Activated B cell treated with CpG ODN at 0.5 μM for 24 hours (primary cell): ENCODE measurements at places on chromosomes 12 and 14. TPM values are rescaled to one million over a fixed set of nuclear protein-coding genes. Genes with fewer than 3 reads are reported as not detected.

- DNase-seq = peak; percentile 63
Measured at GRCh38 chr12:26122061-26122680, 2.7 kb downstream of the BHLHE41 start.

- DNase-seq = no peak
Measured at GRCh38 chr14:64692986-64693809, 11.0 kb upstream of the PLEKHG3 start.

DNA sequence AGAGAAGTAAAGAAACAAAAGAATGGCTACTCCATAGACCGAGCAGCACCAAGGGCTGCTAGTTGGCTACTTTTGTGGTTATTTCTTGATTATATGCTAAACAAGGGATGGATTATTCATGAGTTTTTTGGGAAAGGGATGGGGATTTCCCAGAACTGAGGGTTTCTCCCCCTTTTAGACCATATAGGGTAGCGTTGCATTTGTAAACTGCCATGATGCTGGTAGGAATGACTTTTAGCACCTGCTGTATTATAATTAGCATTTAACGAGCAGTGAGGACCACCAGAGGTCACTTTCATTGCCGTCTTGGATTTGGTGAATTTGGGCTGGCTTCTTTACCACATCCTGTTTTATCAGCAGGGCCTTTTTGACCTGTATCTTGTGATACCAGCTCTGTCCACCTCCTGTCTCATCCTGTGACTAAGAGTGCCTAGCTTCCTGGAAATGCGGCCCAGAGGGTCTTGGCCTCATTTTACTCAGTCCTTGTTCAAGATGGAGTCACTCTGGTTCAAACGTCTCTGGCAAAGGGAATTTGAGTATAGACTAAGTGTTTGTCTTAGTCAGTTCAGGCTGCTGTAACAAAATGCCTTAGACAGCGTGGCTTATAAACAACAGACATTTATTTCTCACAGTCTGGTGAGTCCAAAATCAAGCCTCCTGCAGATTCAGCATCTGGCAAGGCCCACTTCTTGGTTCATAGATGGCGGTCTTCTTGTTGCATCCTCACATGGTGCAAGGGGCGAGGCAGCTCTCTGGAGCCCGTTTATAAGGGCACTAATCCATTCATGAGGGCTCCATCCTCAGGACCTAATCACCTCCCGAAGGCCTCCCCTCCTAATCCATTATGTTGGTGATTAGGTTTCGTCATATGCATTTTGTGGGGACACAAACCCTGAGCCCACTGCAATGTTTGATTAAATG, 348.3 kb upstream of the SFSWAP start:
- no peak for DNase-seq

GRCh38 chr12:48183091-48183875, at the start of gene CCDC184:
CCDC184 (plus strand) TSS chr12:48183644; CDS start chr12:48184123, 479 bp downstream.
- peak; percentile 69 for DNase-seq

DNA sequence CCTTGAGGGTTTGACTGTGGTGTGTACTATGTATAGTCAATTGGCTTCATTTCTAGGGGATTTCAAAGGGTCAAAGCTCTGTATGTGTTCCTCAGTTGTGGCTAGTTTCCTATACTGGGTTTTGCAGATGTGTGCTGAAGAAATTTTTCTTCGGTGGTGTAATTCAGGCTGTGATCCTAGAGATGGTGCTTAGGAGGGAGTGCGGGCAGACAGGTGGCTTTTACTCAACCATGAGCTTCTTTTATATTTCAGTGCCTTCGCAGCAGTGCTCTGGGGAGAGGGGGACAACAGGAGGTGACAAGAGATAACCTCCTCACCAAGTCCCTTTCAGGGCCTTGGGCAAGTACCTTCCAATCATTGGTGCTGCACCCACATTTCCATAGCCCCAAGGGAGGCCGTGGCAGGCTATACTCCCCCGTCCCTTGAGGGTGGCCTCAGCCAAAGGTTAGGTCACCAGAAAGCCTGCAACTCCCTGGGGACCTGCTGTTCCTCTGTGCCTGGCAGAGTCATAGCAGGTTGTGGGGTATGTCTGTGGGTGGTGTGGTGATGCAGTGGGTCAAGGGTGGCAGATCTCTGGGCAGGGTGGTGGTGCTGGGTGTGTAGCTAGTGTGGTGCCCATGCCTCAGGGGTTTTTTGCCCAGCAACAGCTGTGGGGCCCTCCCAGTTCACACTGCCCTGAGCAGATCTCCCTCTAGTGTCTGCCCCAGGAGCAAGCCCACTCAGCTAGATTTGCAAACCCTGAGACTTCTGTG, 37.0 kb upstream of the TMX1 start:
- DNase-seq = peak; percentile 69

DNA sequence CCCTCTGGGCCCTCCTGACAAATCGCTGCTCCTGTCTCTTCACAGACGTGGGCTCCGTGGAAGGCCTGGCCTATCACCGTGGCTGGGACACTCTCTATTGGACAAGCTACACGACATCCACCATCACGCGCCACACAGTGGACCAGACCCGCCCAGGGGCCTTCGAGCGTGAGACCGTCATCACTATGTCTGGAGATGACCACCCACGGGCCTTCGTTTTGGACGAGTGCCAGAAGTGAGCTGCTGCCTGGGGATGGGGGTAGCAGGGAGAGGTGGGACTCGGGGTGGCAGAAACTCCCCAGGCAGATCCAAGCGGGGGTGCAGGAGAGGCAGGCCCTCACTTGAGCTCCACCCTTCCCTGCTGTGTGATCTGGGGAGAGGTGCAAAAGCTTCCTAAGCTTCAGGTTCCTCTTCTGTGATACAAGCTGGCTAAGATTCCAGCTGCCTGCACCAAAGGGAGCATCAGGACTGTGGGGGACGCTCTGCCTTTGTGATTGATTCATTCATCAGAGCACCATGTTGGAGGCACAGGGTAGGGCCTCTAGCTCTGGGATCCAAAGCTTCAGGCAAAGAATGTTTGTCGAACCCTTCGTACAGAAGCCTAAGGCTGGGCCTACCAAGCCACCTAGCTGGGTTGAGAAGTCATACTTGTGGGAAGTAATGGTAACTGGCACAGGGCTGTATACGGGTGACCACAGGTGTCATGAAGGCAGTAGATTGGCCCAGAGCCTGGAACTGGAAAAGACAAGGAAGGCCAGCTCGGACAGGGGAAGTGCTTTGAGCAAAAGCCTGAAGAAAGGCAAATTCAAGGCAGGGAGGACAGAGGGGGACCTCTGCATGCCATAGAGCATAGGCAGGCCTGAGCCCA, 29.1 kb upstream of the NXPH4 start:
- no peak for DNase-seq

DNA sequence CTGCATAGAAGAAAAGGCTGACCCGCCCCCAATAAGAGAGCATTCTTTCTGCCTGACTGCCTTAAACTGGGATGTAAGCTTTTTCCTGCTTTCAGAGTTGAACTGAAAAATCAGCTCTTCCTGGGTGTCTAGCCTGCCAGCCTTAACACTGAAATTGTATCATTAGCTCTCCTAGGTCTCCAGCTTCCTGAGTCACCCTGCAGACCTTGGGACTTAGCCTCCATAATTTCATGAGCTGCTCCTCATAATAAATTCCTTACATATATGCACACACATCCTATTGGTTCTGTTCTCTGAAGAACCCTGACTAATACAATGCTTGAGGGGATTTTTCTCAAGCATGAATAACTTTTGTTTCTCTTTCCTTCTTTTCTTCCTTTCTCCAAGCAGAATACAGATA, 76.4 kb upstream of the FAR2 start:
- no peak for DNase-seq

GRCh38 chr12:48818831-48819590, 715 bp downstream of the CACNB3 start:
- peak; percentile 25 for DNase-seq

- no peak for DNase-seq
Measured at GRCh38 chr12:72676556-72676955, 404.4 kb downstream of the TRHDE start.

- no peak for DNase-seq
Measured at GRCh38 chr14:85380881-85381280, 149.1 kb upstream of the FLRT2 start.

DNA sequence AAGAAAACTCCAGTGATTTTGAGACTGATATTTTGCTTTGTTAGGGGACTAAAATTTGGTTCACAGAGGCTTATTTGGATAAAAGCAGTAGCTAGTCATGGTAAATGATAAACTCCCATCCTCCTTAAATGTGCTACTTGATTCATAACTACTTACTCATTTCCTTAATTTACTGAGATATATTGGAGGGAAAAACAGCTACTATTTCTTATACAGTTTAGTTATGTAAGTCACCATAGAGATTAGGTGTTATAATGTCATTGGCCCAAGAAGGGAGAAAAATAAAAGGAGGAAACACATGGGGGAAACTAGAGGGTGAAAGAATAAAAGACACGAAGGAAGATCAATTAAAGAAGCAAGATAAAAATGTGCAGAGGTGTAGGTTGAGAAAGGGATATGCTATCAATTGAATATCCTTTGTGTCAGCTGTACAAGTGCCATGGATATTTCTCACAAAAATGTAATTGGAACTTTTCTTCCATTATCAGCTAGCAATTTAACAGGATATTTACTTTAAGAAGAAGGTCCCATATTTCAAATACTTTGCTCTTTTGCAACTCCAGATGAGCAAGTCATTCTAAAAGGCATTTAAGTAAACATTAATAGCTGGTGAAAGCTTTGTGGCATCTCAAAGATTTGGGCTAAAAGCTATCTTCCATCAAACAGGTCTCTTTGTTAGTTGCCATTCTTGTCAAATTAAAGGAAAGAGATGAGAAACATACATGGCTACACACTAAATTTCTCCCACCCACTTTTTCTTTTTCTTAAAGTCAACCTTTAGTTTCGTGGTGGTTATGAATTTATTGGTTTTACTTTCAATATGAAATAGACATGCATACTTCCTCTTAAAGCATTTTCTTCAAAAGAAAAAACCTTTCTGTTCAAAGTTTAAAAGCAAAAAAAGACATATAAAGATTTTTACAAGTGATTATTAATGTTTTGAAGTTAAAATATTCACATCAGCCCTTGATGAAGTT, 439.5 kb downstream of the CCER1 start:
- no peak for DNase-seq

GRCh38 chr14:49970474-49971147, 77.7 kb downstream of the ARF6 start:
- DNase-seq = no peak

- DNase-seq = no peak
Measured at GRCh38 chr14:103875010-103875409, 27.6 kb upstream of the PPP1R13B start.

GRCh38 chr12:28290262-28290661, 100.0 kb downstream of the CCDC91 start:
- DNase-seq = no peak

- DNase-seq = no peak
Measured at GRCh38 chr12:90473831-90474230, 481.1 kb downstream of the CCER1 start.

- no peak for DNase-seq
Measured at GRCh38 chr14:80587096-80587724, 354.3 kb downstream of the CEP128 start.

DNA sequence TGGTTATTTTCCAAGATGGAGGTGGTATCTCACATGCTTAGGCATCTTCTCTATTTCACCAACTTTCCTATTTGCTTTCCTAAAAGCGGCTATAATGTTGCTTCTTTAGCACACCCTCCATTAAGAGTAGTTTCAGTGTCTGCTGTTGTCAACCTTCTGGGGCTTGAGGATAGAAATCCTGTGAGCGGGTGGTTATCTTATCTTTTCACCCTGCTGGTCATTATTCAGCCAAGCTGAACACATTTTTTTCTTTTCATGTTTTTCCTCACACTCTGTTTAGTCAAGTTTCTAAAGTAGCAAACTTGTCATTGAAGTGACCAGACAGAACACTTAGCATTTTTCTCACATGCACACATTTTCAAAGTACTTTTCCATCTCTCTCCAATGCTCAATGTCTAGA, 104.5 kb downstream of the SLC8A3 start:
- no peak for DNase-seq

- no peak for DNase-seq
Measured at GRCh38 chr12:13252616-13253015, 56.1 kb downstream of the EMP1 start.

- no peak for DNase-seq
Measured at GRCh38 chr12:13390918-13391317, 194.4 kb downstream of the EMP1 start.

DNA sequence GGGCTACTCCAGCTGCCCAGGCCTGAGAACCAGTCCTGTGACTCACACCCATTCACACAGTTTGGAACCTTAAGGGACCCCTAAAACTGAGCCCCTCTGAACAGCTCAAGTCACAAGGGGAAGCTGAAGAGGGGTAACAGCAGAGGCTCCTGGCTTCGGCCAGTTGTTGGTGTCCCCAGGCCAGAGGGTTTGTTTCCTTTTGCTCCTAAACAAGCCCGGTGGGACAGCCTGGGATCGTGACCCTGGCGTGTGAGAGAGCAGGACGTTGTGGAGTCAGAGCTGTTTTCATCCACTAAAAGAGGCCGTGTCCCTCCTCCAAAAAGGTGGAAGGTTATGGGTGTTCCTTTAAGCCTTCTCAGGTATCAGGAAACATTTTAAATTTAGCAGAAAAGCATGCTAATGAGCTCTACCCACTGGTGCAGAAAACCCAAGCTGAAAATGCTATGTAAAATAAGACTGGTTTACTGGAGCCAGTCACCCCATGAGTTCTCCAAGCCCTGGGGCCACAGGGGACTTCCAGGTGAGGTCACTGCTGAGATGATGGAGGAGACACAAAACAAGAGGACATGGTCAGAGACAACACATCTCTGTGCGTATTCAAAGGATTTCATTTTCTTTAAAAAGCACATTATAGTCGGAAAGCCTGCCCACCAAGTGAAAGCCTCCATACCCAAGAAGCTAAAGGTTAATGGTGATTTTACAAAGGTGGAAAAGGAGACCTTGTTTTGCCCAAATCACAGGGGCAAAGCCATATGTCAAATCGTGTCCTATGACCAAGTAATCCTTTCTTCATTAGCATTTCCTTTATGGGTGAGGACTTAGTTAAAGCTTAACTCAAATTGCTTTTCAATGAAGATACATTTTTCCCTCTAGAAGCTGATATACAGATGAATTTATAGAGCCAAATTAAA, 14.1 kb downstream of the PRKAB1 start:
- DNase-seq = no peak

- DNase-seq = no peak
Measured at GRCh38 chr12:92144631-92145480, 790 bp downstream of the BTG1 start.

GRCh38 chr12:9135903-9136310, 20.2 kb upstream of the A2M start:
- no peak for DNase-seq

SERPINA4 gene
- not detected in 2 replicates for total RNA-seq

EMP1 gene
- 0.39 TPM in 1 of 2 replicates, not detected in the other for total RNA-seq

B3GNT4 gene
- total RNA-seq = not detected in 2 replicates

SLC4A8 gene
- total RNA-seq = 5.2 and 5.8 TPM in 2 replicates

MGP gene
- not detected in 2 replicates for total RNA-seq

PROX2 gene
- 0.07 TPM in 1 of 2 replicates, not detected in the other for total RNA-seq

GLT8D2 gene
- total RNA-seq = not detected in 2 replicates

PTHLH gene
- total RNA-seq = not detected in 2 replicates

POTEG gene
- total RNA-seq = not detected in 2 replicates

MORN3 gene
- 0.20 and 0.42 TPM in 2 replicates for total RNA-seq

GDF3 gene
- not detected in 2 replicates for total RNA-seq

SRGAP1 gene
- total RNA-seq = 0.49 and 1.1 TPM in 2 replicates
